Stimulated activated CD4-positive, alpha-beta T cell treated with anti-CD3 and anti-CD28 coated beads, Interleukin-1b, Interleukin-23, amount 100 ng/mL, for 4 hours (primary cell): ENCODE measurements at places on chromosomes 12 and 14.

DNA sequence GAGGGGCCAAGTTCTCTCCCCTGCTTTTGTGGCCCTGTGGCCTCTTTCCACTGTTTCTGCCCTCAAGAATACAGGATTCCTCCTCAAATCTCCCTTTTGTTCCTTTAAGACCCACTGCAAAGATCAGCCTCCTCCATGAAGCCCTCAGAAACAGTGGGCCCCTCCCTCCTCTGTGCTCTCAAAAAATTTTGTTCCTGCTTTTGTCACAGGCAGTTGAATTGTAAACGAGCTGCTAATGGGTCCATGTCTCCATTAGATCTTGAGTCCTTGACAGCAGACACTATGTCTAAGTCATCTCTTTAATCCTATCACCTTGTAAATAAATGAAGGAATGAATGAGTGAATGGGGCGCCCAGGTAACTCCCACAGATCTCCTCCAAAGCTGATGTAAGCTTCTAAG lies 175.2 kb downstream of the ESRRB start:
- DNase-seq = no peak

GRCh38 chr14:90743425-90743824 lies 72.8 kb downstream of the TTC7B start:
- no peak for DNase-seq

- DNase-seq = no peak
These were observed 9.8 kb upstream of the PCNX1 start for GRCh38 chr14:70897464-70897863.

GRCh38 chr14:90853116-90853515 lies 36.9 kb upstream of the TTC7B start:
- DNase-seq = no peak

- no peak for DNase-seq
These were observed 136.1 kb downstream of the FGD4 start for GRCh38 chr12:32535288-32535999.

DNA sequence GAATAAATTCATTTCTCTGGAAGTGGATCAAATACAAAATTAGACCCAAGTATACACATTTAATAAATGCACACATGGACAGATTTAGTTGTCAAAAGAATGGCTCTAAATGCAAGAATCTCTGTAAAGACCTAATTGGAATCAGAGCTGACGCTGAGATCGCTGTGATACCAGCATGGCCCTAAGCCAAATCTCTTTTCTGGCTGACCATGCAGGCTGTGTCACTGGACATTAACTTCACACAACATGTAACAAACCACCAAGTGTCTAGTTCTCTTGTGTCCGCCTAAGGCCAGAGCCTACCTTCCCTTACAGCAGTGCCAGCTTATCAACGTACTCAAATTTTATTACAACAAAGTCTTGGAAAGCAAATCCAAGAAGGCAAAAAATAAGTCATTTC lies 127.5 kb downstream of the MED13L start:
- DNase-seq = no peak

- DNase-seq = no peak
These were observed 9.7 kb upstream of the FOS start for GRCh38 chr14:75268633-75269550.

DNA sequence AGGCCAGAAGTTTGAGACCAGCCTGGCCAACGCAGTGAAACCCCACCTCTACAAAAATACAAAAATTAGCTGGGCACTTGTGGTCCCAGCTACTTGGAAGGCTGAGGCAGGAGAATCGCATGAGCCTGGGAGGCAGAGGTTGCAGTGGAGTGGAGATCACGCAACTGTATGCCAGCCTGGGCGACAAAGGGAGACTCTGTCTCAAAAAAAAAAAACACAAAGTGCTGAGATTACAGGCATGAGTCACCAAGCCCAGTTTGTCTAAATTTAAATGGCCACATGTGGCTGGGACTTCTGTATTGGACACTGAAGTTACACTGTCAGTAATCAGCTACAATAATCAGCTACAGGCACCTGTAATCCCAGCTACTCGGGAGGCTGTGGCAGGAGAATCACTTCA lies 100.9 kb upstream of the AEBP2 start:
- no peak for DNase-seq

- no peak for DNase-seq
These were observed 1372.1 kb upstream of the SEL1L start for GRCh38 chr14:82905762-82906161.

DNA sequence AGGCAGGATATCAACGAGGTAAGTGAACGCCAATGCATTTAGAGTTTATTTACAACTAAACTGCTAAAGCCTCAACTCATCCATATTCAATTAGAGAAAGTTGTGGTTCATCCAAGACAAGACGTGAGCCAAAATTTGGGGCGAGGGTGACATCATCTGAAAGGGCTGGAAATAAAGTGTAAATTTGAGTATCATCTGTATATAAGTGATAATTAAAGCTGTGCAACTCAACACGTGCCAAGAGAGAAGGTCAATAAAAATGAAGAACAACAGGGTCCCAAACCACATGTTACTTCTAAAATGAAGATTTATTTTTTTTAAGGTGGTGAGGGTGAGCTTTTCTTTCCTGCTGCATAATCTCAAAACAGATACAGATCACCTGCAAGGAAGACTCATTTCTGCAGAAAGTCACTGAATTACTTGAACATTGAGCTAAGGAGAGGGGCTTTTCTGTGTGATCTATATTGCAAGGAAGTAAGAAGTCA lies 203.6 kb downstream of the EFCAB11 start:
- no peak for DNase-seq

GRCh38 chr12:69569236-69569635 lies 16.0 kb upstream of the CCT2 start:
- DNase-seq = no peak

DNA sequence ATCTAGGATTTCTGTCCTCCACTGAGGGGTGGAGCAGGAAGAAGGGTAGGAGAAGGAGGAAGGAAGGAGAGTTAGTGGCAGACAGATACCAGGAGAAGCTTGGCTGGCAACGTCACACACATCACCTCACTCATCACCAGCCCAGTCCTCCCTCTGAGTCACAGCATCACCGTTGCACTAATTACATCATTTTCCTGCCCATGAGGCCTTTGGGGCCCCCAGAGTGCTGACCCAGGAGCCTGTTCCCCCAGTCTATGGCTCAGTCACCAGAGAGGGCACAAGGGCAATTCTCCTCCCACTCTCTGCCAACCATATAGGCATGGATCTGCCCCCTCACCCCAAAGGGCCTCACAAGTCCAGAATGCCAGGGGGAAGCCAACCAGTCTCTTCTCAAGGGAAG lies 4.6 kb downstream of the RND1 start:
- no peak for DNase-seq

DNA sequence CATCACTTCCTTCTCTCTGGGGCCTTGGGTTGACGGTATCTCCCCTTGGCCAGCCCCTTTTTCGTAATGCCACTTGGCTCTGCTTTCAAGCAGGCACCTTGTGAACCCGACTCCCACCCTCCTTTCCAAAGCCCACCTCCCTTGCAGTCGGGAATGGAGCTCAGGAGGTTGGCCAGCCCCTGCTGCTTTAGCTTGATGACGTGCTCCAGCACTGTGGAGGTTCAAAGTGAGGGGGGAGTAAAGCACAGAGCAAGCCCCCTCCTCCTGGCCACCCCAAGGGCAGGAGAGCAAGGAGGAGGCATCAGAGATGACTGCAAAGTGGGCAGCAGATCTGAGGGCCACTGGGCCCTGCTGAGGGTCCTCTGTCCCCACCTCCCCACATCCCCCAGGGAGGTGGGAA lies 103.4 kb downstream of the ZFP36L1 start:
- DNase-seq = no peak

GRCh38 chr12:76152181-76152807 lies 67.8 kb upstream of the NAP1L1 start:
- no peak for DNase-seq

DNA sequence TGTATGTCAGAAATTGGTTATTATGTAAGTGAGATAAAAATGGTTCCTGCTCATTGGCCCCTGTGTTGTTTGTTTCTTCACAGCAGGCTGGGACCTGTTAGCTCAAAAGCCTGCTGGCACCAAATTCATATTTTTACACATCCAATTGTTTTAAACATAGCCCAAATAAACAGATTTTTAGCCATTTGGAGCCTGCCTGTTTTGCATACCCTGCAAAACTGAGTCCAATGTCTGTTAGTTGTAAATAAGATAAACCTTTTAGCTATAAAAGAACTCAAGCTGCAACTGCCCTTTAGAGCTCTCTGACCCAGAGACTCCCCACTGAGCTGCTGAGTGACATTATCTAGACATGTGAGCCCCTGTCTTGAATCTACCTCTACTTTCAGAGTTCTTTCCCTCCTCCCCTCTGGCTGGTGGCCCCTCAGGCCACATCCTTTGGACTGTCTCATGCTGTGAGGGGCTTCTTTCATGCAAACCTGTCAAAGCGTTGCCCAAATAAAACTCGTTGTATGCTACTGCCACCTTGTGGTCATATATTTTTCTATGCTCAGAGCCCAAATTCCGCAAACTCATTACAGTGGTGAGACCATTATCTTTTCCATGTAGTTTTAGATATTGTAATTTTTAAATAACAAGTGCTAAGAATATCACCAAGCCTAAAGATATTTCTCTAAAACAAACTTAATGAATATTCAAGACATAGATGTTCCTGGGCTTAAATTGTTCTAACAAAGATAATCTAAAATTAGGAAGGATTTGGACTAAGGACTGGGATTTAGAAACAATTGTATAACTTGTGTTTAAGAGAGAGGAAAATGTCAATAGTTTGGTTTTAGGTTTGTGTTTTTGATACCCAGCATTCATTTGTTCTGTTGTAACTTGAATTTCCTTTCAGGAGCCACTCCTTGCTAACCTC lies 337.9 kb downstream of the AACS start:
- DNase-seq = no peak

- no peak for DNase-seq
These were observed 12.8 kb downstream of the SLC4A8 start for GRCh38 chr12:51437431-51437830.

DNA sequence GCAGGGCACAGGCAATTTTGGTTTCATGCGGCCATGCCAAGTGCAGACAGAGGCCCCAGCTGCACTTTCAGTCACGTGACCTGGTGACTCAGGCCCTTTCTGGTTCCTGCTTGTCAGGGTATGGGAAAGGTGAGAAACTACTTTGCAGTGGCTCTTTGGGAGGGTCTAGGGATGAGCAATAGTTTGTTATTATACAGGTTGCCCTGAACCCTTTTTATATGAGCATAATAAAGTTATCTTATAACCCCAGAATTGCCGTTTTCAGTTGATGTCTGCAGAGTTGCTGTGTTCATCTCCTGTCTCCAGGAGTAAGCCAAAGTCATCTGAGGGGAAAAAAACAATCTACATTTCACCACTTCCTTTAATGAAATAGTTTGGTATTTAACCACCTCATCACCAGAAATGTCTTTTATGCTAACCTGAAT lies 30.9 kb upstream of the EMP1 start:
- peak; percentile 38 for DNase-seq

- DNase-seq = no peak
These were observed 490.9 kb upstream of the TBX3 start for GRCh38 chr12:115174920-115175319.

- no peak for DNase-seq
These were observed 6.8 kb downstream of the CPNE6 start for GRCh38 chr14:24078146-24078545.

- no peak for DNase-seq
These were observed 117.1 kb downstream of the PRKCH start for GRCh38 chr14:61438497-61438859.

GRCh38 chr14:85934886-85935254 lies 404.9 kb downstream of the FLRT2 start:
- no peak for DNase-seq

DNA sequence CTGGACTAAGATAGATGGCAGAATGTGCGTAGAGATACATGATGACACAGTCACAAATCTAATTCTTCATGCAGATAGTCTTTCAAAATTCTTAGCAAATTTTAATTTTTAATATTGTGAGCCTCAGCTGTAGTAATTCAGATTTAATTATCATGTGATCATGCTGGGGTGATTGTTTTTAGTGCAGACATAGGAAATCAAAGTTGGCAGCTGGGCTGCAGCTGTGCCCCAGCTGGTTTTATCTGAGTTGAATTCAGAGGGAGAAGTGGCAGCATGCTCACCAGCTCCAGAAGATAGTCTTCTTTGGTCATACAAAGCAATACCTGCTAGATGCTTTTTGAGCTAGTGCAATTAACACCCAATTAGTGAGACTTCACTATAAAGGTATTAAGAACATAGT lies 292.9 kb downstream of the RAD51B start:
- no peak for DNase-seq

DNA sequence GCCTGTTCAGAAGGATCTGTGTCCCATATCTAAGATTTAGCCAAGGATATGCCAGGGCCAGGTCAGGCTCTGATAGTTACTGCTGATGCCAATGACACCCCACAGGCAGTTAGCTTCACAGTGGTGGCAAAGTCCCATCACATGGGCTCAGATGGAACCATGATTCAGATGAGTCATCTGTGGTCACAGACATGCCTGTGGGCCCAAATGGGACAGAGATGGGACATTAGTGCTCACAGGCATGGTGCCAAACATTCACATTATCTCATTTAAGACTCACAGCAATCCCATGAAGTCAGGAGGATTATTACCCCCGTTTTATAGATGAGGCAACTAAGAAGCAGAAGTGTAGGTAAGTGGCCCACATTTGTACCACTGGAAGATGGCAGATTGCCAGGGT lies 207.8 kb downstream of the DPF3 start:
- no peak for DNase-seq

- DNase-seq = no peak
These were observed 272.1 kb downstream of the CEP128 start for GRCh38 chr14:80669426-80669825.

DNA sequence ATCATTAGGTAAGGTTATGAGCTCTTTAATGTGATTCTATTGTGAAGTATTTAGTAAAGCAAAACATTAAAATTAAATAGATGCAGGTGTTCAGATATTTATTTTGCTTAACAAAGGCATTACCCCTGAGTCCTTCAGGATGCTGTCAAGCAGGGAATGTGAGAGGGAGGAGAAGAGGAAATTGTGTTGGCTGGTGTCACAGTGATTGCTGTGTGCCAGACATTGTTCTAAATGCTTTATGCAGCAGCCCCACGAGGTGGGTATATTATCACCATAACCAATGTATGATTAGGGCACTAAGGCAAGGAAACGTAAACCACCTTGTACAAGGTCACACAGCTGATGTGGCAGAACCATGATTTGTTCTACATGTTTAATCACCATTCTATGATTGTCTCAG lies 80.1 kb downstream of the STAB2 start:
- no peak for DNase-seq

GRCh38 chr12:100724071-100724470 lies 70.5 kb upstream of the ANO4 start:
- no peak for DNase-seq

- no peak for DNase-seq
These were observed 15.9 kb downstream of the PLEKHG3 start for GRCh38 chr14:64720131-64720576.

DNA sequence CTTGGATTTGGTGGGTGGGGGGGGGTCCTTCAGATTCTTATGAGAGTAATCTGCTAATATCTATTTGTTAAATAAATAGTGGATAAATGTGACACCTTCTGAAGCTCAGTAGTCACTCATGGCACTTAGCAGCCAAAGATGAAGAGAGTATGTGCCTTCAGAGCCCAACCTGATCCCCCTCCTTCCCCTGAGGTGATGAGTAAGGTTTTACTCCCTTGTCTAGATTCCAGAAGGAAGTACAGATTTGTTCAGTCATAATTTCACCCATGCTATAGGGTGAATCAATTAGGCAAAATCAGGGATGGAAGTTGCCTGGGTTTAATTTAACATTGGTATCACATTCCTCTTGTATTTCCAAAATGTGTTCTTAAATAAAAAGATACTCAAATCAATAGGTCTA lies 340.3 kb upstream of the ATP2B1 start:
- no peak for DNase-seq
